ENCODE measurements at places on chromosomes 5 and 9. TPM values are rescaled to one million over a fixed set of nuclear protein-coding genes. Genes with fewer than 3 reads are reported as not detected.

The PGM5 gene
- total RNA-seq = 547 TPM

DNA sequence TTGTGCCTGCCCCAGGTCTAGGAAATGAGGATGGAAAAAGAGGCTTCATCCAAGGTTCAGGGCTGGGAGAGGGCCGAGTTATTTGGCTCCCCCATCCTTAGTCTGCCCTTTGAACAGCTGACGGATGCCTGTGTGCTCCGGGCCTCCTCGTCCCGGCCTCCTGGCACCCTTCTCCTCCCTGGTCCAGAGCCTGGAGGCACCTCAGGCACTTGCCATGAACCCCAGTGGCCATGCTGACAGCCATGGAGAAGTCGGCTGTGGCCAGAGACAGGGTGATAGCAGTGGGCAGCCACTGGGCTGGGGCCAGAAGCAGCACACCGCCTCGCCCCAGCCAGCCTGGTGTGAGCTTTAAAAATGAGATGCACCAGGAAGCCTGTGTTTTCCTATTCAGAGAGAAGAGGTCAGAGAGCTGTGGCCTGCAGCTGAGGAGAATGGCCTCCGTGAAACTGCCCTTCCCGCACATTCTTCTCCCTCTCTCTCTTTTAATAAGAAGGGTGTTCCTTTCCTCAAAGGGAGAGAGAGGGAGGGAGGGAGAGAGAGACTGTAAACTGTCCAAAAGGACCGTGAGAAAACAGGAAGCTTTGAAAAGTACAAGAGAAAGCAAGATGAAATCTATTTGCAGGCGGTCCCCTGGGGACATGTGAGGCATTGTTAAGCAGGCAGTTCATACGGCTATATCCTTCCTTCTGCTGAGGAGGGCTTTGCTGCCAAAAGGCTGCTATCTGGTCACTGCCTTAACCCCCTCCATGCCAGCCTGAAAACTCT is 55.3 kb downstream of the ZNF366 start:
- DNase-seq = peak; percentile 91

GRCh38 chr9:112271466-112272098 is 61.8 kb downstream of the PTBP3 start:
- DNase-seq = no peak

The TNC gene
- total RNA-seq = 719 TPM

DNA sequence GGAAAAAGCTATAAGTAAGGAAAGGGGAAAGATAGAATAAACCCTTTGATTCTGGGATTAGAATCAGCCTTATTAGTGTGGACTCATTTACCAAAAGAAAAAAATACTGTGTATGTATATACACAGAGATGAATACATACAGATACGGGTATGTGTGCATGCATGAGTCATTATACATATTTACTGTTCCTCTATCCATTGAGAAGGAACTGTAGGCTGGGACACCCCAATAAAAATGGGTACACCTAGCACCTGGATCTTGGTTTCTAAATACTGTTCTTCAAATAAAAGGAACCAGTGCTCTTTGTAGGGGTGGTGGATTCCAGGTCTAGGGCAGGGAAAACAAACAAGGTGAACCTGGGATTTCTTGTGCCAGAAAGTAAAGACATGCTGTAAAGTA is 48.3 kb downstream of the WHRN start:
- DNase-seq = no peak

DNA sequence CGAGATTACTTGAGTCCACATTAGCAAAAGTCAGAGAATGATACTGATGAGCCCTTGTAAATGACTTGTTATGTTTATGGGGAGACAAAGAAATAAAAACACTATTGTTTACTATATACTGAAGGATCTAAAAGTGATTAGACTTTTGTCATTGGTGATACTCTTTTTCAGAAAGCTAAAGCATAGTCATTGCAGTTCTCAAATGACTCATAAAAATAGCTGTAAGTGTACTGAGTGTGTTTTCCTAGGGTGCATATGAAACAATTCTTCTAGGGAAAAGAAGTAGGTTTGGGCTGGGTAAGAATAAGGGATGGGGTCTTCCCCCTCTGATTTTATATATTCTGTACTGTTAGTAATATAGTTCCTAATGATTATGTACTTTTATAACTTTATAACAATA is 32.6 kb downstream of the WDR36 start:
- no peak for DNase-seq

The MZB1 gene
- not detected for total RNA-seq

DNA sequence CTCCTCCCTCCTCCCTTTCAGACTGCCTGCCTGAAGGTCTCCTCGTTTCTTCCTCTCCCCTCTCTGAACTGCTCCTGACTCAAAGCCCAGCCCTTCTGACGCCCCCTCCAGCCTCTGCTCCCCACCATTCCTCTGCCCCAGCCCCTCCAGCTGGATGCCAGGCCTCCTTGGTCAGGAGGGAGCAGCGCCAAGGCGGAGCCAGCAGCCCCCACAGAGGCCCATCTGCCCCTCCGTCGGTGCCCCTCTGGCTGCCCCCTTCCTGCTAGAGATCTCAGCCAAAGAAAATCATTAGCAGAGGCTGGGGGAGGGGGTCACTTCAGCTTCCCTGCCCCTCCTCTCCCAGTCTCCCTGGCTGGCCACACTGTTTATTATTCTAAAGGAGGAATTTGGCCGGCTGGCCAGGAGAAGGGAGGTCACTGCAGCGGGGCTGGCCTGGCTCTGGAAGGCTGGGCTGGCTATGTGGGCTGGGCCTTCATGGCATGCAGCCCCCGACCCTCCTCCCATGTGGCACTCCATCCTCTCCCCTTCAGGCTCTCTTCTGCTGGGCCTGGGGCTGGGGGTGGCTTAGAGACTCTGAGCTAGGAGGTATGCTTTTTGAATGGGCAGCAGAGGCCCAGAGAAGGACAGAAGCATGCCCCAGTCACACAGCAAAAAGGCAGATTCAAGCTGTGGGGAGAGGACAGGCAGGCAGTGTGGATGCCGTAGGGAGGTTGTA is 16.9 kb downstream of the PDGFRB start:
- DNase-seq = no peak

DNA sequence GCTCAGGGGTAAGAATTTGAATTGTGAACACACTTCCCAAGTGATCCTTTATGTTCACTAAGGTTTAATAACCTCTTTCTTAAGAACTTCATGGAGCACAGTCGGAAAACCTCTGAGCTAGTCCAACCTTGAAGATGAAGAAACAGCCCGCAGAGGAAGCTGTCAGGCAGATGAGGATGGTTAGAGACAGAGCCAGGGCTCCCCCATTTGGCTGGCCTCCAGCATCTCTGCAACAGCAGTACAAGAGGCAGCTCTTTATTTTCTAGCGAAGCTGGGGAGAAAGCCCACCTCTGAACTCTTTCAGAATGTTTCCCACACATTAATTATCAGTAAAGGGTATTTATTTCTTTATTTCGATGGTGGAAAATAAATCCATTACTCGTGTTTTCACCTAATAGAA is 350.8 kb downstream of the DMRT2 start:
- DNase-seq = no peak

GRCh38 chr5:166373817-166374216 is 1917.6 kb upstream of the WWC1 start:
- no peak for DNase-seq

- DNase-seq = no peak
Measured at GRCh38 chr9:131370638-131371037, 23.2 kb upstream of the PRRC2B start.

GRCh38 chr5:83077662-83078261 is 415 bp downstream of the XRCC4 start:
- no peak for DNase-seq

DNA sequence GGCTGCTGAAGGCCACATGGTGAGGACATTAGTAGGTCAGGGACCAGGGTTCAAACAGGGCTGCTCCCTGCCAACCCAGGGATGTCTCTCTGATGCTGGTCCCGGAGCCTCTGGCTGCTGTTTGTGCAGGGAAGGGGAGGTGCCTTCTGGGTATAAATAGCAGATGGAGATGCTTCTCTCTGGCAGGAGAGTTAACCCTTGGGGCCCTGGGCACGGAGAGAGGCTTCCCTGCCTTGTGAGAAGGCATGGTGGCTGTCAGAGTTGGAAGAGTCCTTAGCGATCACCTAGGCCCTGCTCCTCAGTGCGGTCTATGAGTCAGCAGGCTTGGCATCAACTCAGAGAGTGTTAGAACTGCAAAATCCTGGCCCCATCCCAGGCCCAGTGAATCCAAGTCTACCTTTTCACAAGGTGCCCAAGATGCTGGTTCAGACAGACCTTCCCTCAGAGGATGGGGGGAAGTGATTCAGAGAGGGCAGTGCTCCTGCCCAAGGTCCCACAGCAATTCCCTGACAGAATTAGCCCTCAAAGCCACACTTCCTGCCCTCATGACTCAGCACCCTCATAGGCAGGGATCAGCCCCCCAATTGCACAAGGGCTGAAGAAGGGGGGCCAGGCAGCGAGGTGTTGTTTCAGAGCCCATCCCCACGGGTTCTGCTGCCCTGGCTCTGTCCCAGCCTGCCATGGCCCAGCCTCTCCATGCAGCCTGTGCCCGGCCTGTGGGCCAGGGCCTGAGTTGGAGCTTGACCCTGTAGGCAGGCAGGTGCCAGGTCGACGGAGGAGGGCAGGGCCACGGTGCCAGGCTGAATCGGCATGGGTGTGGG is 25.6 kb downstream of the CAMK2A start:
- peak; percentile 75 for DNase-seq

DNA sequence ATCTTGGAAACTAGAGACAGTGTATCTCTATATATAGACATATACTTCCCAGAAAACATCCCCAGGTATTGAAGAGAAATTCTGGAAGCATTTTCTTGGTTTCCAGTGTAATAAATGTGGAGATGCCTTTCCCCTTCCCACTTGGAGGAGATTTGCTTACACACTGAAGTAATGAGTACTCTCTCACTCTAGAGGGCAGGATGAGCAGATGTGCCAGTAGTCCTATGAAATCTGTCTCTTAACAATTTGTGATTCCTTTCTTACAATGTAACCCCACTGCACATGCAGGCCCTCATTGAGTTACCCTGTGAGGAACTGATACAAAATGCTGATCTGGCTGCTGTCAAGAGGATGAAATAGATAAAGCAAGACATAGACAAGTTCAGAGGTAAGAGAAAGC is 567.2 kb downstream of the SLCO4C1 start:
- no peak for DNase-seq

- DNase-seq = no peak
Measured at GRCh38 chr9:19416143-19416542, 7.3 kb downstream of the ACER2 start.

The SPRY4 gene
- 11.5 TPM for total RNA-seq

GRCh38 chr5:16483361-16483760 is 17.8 kb upstream of the ZNF622 start:
- DNase-seq = no peak

DNA sequence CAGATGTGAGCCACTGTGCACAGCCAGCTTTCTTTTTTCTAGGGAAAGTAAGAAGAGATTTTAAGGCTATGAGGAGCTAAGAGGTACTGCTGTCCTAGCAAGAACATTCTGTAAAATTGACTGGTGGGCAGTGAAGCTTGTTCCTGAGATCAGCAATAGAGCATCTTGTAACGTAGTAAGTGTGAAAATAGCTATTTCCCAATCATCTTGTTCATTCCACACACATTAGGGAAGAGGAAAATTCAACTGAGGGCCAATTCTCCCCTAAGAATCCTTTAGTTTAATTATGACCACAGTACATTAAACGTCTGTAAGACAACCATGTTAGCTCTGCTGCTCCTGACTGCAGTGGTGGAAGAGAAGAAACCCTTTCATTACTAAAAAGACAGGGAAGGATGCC is 246.2 kb downstream of the EFNA5 start:
- no peak for DNase-seq

The BTNL3 gene
- total RNA-seq = not detected
